ENCODE measurements at places on chromosomes 5 and 9.
A peak's percentile ranks its signal among the peaks of the same experiment; 100 is the strongest.

GRCh38 chr5:141603923-141604717 is 14.7 kb downstream of the DIAPH1 start:
- no peak for DNase-seq

- DNase-seq, result no peak
Observed at GRCh38 chr5:10572451-10572850, 8.6 kb downstream of the ANKRD33B start.

DNA sequence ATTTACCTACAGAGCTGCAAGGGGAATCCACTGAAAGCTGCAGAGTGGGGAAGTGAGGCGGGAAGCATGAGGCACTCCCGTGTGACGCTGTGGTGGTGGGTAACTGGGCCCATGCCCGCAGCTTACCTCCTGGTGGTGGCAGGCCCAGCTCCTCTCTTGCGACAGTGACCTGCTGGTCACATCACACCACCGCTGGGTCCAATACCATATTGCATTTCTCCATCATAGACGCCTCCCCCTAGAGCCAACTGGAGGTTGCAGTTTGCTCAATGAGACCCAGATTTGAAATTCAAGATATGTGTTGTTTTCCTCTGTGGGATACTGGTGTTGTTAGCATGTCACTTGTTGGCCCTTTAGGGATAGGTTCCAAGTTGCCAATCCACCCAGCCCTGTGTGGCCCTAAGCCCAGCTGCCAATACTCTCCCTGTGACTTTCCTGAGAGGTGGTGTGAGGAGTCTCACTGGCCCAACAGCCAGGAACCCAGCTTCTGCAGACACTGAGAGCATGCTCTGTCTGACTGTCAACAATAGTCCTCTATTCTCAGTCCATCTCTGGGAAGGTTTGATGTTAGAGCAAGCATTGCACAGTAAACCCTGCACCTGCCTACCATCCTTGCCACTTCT is 428.3 kb downstream of the GADD45G start:
- no peak for DNase-seq

GRCh38 chr5:147782110-147783028 is at the start of gene JAKMIP2:
JAKMIP2 (minus strand) TSS chr5:147782728; CDS start chr5:147671806, 110,922 bp downstream.
- DNase-seq, result peak; percentile 99

DNA sequence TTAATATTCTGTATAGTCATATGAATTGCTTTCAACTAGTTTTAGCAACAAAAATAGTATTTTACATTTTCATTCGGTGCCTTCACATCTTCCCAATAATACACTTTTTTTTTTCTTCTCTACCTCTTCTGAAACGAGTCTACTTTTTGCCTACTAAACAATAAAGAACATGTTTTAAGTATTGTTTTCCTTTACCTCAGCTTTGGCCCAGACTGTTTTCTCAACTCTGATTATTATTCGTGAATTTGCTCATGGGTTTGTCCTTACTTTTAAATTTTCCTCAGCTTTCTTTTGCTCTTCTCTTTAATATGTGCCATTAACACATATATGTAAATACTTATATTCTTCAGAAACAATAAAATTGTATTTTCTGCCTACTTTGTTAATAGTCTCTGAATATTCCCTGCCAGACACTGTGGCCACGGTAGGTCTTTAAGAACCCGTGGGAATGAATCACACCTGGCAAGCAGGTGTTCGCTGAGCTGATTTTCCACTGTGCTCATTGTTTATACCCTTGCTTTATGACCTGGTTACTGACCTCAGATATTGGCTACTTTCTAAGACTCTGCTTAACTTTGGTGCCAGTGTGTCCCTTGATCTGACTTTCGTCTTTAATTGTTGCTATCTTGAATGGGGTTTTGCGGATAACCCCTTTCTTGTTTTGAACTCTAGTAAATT is 49.1 kb downstream of the FAM170A start:
- DNase-seq, result no peak

DNA sequence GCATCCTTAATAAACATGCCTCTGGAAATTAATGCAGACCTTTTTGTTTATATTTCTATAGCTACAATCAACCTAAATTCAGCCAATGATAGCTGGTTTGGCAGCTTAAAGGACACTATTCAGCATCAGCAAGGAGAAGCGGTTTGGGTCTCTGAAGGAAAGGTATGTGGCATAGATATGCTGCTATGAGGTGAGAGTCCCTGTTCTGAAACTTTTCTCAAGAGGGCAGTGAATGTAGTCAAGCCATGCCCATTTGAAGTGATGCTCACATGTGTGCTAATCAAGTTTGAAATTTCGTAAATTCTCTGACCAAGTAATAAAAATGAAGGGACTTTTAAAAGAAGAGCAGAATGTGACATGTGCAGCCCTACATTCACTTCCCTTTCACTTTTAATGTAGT is 72.6 kb downstream of the TJP2 start:
- no peak for DNase-seq

- no peak for DNase-seq
Observed at GRCh38 chr5:151678713-151679112, 8.0 kb downstream of the SPARC start.

DNA sequence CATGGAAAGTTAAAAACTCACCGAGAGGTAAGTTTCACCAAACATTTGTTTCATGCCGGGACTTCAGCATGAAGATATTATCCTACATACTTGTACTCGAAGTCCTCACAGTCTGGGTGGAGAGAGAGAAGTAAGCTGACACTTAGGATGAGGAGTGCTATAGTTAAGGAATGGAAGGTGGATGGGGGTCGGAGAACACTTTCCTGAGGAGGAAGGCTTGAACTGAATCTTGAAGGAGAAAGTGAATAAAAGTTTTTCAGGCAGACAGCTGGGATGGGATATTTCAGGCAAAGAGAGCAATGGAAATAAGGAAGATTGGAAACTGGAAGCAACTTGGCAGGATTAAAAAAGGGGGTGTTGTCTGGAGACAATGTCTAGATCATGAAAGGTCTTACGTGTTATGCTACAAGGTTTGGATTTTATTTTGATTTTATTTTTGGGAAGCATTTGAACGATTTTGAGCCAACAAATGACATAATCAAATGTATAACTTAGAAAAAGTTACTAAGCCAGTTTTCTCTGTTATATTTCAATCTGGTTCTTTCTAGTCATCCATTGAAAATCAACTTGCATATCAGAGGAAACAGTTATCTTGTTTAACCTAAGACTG is 167.1 kb downstream of the PAM start:
- no peak for DNase-seq

DNA sequence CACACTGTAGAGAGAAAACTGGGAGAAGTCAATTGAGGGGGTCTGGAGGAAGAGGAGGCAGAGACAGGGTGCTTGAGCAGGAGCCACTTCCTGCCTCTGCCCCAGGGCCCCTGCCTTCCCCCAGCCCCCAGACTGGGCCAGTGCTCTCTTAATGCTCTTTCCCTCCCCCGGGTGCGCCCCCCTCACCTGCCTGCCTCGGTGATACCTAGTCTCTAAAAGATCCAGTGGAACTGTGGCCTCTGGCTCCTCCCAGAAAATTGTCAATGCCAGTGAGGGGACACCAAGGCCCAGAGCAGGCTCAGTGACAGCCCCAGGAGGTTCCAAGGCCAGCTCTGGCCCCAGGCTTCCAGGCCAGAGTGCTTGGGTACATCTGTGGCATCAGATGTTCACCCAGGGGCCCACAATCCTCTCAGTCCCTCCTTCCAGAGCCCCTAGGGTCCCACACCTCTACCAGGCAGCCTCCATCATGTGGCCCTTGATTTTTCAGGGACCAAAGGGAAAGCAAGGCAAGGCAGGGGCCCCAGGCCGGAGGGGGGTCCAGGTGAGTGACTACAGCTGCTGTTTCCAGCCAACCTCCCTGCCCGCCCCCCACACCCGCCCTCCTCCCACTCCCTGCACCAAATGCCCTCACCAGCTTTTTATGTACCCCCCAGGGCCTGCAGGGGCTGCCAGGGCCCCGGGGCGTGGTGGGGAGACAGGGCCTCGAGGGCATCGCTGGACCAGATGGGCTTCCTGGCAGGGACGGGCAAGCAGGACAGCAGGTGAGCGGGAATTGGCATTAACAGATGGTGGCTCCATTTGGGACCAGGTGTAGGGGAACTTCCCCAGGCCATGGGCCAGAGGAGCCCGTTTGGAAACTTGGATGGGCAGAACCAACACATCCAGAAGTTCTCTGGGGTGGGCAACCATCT is 33.1 kb upstream of the ORM1 start:
- no peak for DNase-seq

DNA sequence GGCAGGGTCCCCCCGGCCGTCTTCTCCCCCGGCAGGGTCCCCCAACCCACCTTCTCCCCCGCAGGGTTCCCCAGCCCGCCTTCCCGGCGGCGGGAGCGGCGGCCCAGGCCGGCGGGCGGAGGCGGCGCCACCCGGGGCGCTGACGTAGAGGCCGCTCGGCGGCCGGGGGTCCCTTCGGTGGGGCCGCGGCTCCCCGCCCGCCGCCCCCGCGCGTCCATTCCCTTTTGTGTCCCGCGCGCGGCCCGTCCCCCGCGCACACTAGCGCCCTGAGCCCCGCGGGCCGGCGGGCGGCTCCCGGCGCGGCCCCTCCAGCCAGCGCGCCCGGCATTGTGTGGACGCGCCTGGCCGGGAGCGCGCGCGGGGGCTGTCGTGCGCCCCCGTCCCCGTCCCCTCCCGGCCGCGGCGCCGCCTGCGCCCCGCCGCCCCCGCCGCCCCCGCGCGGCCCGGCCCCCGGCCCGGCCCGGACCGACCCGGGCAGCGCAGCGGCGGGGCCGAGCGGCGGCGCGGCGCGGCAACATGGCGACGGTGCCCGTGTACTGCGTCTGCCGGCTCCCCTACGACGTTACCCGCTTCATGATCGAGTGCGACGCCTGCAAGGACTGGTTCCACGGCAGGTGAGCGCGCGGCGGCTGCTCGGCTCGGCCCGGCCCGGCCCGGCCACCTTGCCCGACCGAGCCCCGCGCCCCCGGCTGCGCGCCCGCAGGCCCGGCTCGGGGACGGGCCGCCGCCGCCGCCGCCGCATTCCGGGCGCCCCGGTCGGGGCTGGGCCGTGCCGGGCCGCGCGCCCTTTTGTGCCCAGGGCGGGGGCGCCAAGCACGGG is at the start of gene PHF2:
TSS of gene PHF2 (plus strand) at position 327 of the 820 bp plus-strand sequence. CDS start at position 517, 190 bp downstream.
- DNase-seq, result peak; percentile 27

DNA sequence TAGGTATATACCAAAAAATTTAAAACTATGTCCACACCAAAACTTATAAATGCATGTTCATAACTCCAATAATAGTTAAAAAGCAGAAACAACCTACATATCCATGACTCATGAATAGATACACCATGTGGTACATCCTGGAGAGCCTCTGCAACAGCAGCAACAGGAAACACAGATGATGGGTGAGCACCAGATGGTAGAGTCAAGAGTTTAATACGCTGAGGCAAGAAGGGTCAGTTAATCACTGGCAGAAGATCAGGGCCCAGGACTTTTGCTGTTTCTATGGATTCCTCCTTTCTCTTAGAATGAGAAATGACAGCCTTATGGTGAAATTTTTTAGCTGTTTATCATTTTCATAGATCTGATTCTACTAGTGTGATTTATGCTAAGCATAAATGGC is 351.8 kb upstream of the ADAMTSL1 start:
- DNase-seq, result no peak

DNA sequence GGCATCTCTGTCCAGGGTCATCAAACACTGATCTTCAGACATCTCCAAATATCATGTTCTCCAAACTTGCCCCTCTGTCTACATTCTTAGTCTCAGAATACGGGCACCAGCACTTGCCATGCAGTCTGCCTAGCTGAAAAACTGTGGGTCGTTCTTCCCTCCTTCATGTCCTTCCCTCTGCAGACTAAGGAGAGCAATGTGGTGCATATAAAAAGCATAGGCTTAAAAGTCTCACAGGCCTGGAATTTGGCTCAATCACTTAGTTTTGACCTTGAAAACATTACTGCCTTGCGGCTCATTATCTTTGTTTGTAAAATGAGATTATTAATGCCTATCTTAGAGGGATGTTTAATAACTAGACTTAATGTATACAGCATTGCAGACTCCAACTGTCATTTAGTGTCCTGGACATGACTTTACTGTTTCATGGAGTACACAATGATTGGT is 362.8 kb downstream of the NPR3 start:
- DNase-seq, result no peak

- DNase-seq, result no peak
Observed at GRCh38 chr5:161077936-161078545, 226.0 kb upstream of the ATP10B start.

DNA sequence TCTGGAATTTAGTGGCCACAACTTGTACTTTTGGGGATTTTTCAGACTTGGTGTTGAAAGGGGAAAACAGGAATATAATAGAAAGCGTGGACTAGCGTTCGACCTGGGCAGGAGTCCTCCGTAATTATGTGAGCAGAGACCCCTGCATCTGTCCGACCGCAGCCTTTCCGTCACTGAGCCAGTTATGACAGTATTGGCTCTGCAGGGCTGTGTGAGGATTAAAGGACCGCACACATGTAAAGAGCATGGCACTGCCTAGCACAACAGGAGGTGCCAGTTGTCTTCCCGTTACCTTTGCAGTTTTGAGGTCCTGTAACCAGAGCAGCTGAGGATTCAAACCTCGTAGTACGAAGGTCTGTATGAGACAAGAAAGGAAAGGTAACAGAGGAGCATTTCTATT is 1.2 kb downstream of the B4GALT7 start:
- DNase-seq, result no peak

DNA sequence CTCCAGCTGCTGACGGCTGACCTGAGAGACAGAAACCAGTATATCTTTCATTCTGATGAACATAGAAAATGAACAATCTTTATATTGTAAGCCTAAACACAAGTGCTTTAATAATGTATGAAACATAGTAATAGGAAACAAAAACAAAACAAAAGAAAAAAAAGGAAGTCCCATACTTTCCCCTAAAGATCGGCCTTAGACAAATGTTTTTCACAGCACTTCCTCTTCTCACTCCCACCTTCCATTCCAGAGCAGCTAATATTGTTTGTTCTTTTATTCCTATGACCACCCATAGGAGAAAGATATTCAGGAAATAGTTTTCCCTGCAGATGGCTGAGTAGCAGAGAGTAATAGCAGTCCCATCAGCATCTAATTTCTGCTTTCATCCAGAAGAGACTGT is 194.4 kb upstream of the SLC27A6 start:
- DNase-seq, result no peak

GRCh38 chr5:89208811-89209210 is 325.8 kb upstream of the MEF2C start:
- no peak for DNase-seq

DNA sequence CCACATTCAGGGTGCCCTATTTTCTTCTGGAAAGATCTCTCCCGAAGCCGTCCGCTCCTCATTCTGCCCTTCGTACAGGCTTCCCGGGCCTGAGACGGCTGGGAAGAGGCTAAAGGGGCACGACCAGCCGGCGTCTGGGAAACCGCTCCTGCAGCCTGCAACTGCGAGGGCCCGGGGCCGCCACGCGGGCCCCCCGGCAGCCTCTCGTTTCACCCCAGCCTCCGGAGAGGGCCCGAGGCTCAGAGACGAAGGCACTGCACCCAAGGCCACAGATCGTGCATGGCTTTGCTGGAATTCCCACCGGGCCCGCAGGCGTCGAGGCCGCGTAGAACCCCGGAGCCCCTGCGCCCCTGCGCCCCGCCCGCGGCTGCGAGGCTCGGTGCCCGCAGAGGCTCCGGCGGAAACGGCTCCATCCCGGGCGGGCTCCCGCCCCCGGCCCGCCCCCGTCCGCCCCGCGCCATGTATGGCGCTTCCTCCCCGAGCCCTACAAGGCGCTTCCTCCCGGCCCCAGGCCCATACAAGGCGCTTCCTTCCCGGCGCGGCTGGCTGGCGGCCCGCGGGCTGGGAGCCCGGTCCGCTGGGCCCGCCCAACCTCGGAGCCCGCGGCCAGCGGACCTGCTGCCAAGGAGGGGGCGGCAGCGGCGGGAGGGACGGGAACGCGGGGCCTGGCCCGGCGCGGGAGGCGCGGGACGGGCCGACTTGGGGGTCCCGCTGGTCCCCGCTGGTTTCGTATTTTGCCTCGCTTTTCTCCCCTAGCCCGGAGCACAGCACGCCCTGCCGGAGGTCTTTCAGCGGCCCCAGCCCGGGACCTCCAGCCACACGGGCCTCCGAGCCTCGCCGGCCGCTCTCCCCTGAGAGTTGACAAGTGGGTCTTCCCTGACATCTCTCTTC is 26.6 kb downstream of the EGR1 start:
- peak; percentile 92 for DNase-seq
